ENCODE measurements at places on chromosomes 2 and 18.

DNA sequence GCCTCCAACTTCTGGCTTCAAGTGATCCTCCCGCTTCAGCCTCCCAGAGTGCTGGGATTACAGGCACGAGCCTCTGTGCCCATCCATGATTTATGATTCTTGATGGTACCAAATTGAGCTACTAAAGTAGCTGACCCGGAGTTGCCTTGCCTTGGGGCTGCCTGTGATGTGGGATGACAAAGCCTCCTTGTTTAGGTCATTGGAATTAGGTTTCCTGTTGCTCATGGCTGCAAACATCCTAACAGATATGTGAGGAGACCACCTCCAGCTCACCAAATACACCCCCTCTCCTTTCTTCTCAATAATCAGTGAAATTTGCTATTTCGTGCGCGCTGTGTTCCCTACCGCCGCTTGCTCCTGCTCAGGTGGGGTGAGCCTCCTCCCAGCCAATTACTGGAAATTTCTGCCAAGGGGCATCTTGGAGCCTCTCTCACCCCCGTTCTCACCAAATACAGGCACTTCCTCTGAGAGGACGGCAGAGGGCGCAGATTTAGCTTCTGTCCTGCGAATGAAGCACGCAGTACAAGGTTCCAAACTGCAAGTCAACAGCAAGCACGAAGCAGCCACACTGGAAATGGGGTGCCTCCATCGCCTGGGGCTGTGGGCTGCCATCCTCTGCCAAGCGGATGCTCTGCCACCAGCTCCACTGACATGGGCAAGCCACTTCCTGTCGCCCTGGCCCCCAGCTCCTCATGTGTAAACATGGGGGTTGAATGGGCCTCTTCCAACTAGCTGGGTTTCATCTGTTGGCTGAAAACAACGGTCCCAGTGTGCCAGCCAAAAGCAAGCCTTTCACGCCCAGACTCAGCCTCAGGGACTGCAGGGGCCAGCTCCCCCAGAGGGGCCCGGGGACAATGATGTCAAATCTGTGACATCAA, 71.7 kb downstream of the NCAPH start:
- peak; percentile 26 for DNase-seq

DNA sequence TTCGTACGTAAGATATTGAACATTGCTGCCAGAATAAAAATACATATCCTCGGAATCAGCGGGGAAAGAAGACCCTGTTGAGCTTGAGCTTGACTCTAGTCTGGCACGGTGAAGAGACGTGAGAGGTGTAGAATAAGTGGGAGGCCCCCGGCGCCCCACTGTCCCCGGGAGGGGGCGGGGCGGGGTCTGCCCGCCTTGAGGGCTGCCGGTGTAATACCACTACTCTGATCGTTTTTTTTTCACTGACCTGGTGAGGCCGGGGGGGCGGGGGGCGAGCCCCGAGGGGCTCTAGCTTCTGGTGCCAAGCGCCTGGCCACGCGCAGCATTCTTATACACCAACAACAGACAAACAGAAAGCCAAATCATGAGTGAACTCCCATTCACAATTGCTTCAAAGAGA, 324.0 kb upstream of the REG3G start:
- no peak for DNase-seq

DNA sequence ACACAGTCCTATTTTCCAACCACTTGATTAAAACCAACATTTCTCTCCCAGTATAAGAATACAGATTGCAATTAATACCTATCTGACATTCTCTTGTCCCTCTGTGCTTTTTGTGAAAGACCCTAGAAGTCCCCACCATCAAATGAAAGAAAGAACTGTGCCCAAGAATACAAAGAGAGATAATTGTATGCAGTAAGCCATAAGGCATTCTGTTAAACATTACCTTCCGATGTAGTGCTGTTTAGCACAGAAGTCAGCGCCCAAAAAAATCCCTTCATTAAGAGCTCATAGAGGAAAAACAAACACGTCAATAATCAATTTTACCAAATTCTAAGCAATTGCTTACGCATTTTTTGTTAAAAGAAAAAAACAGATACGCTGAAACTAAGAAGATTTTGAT, 41.1 kb downstream of the ZNF516 start:
- DNase-seq = no peak

GRCh38 chr2:172096626-172097547, 5.8 kb downstream of the DLX2 start:
- DNase-seq = no peak

GRCh38 chr2:120596990-120597594, 138.6 kb upstream of the GLI2 start:
- DNase-seq = no peak

- no peak for DNase-seq
Measured at GRCh38 chr2:40161986-40162385, 289.9 kb downstream of the SLC8A1 start.

GRCh38 chr2:8121826-8122513, 559.9 kb upstream of the ID2 start:
- DNase-seq = no peak

- DNase-seq = no peak
Measured at GRCh38 chr18:57813245-57813644, 10.1 kb upstream of the ATP8B1 start.

DNA sequence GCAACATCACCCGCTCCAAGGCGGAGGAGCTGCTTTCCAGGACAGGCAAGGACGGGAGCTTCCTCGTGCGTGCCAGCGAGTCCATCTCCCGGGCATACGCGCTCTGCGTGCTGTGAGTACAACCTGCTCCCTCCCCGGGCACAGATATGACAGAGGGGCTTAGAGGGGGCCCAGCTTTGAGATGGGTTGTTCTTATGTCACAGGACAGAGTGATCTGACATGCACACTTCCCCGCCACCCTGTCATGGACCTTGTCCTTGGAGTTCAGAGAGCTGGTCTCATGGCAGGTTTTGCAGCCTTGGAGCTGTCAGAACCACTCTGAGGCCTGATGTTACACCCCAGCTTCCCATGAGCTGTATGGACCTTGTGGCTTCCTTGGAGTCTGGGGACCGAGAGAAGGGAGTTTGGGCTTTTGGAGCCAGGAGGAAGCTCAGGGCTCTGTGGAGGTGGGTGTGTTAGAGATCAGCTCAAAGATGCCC, 398 bp downstream of the INPP5D start:
- no peak for DNase-seq

DNA sequence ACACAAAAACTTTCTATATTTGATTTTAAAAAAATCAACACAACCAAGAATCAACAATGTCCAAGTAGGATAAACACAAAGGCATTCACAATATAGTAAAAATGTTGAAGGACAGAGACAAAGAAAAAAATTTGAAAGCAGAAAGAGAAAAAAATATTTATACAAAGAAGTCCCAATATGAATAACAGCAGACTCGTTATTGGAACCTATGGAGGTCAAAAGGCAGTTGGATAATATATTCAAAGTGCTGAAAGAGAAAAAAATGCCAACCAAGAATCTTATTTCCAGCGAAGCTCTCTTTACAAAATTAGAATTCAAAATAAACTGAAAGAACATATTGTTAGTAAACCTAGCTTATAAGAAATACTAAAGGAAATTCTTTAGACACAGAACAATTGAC, 859.5 kb downstream of the LRP1B start:
- no peak for DNase-seq

DNA sequence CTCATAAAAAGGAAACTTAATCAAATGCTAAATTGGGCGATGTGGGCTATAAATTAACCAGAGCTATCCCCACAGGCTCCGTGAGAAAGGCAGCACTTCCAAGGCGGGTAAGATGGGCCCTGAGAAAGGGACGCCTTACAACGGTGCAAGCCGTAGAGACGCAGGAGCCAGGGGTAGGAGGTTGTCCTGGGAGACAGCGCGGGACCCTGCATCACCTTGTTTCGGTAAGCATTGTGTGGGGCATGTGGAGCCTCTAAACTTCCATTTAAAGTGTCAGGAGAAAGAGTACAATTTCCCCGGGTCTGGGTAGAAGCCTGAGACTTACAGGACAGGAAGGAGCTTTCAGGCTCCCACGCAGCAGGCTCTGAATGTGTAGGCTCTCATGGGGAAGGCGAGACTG, 1.2 kb upstream of the PER2 start:
- no peak for DNase-seq

- DNase-seq = no peak
Measured at GRCh38 chr2:206981739-206982340, 42.5 kb downstream of the CPO start.

DNA sequence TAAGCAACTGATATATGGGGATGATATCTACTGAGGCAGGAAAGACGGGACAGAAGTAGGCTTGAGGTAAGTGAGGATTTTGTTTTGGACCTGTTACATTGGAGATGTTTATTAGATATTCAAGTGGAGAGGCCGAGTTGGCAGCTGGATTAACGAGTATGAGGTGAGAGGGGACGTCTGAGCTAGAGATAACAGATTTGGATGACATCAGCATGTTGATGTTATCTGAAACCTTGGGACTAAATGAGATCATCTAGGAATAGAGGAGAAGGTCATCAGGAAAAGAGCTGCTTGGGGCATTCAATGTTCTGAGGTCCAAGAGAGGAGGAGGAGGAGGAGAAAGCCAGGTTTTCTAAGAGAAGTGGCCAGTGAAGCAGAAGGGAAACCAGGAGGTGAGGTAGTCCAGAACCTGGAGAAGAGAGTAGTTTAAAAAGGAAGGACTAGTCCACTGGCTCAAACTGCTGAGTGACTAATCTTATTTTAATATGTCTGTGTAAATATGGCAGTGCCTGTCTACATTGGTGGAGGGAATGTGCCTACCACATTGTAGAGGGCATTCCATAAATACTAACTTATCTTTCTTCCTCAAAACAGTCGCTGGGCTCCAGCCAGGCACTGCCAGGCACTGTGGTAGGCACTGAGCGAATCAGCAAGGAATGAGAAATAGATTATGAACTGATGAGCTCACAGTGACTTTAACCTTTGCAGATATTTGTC, 488.3 kb downstream of the DLGAP1 start:
- DNase-seq = no peak

DNA sequence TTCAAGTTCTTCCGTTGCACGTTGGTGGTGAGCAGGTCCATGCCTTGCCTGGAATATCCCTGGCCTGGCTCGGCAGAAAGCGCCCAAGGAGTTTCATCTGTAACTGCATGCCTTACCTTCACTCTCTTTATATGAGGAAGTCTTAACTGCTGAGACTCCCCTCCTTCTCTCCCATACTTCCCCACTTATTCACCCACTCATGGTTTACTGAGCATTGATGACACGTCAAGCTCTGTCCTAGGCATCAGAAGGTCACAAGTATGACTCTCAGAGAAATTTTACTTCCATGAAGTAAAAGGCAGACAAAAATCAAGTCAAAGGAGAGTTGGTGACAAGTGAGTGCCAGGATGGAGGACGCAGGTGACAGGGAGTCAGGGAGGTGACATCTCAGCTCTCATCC, 68.2 kb downstream of the TBC1D8 start:
- DNase-seq = no peak

DNA sequence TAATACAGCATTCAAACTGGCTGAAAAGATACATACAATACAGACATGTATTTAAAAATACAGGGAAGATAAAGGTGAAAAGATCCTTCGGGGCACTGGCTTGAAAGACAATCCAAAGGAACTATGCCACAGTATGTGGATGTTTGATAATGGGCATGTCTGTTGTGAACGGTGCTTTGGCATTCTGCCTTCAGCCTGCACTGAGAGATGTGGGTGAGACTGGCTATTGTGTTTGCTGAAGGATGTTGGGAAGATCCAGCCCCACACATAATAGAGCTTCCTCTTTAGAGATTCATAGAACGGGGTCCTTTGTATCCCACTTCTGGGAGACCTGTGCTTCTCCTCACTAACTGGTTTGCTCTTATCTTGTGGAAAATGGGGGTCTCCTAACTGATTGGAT, 65.1 kb upstream of the CXCR4 start:
- DNase-seq = no peak

DNA sequence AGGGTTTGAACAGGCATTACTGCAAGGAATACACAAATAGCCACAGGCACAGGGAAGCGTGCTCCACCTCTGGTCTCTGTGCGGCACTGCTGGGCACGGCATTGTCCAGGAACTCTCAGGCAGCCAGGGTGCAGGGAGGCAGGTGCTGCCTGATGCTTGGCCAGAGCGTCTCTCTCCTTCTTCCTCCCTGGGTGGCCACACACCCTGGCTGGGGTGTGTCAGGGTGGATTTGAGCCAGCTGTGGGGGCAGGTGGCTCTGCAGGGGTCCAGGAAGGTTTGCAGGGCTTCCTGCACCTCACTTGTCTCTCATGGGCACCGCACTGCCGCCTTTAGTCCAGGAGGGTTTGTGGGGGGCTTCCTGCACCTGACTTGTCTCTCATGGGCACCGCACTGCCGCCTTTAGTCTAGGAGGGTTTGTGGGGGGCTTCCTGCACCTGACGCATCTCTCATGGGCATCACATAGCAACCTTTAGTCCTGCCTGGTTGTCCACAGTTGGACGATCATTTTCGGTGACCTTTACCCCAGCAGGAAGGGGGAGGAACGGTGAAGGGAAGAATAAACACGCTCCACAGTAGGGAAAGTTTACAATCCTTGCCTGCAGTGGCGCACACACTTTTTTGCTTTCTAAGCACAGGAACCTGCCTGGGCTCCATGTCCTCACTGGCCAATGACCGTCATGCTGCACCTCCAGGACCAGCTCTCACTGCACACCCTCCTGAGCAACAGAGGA, 332.9 kb downstream of the EIPR1 start:
- DNase-seq = no peak

DNA sequence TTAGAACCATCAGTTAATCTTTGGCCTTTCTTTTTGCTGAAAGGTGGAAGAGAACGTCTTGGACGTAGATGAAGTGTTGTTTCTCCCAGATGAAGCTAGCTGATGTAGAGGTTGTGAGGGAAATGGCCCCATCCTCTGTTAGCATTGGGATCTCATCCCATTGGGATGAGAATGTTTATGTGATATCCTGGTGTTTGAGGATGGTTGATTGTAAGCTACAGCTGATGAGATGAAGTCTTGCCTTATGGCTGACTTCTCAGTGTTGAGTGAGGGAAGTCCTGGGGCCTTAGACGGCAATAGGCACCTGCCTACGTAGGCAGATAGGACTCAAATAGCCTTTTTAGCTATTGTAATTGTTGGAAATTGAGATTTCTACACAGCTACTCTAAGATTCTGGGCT, 211.3 kb downstream of the MYCN start:
- no peak for DNase-seq

- peak; percentile 13 for DNase-seq
Measured at GRCh38 chr2:128473175-128474035, 154.7 kb upstream of the HS6ST1 start.

DNA sequence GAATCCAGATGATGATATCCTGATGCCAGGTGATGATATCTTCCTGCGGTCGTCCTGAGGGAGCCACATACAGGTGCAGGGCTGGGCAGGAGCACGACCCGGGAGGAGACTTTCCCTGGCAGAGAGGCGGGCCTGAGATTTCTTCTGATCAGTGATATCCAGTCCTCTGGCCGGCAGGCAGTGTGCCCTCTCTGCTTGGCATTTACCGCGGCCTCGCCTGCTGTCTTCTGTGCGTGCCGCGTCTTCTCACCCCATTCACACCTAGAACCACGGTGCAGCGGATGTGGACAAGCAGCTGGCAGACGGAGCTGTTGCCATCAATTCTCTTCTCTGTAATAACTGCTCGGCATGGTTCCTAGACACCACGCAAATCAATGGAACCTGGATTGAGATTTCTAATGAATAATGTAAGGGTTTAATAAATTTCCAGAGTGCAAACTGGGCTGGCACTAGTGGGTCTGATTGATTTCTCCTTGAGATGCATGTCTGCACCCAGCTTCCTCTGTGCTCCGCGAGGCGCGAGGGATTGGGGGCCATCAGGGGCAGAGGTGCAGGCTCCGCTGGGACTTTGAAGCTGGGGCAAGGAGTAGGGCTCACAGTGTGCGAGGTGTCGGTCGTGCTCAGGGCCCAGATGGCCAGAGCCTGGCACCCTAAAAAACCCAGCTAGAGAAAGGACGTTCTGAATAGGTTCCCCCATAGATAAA, 208.9 kb upstream of the HDAC4 start:
- DNase-seq = no peak

GRCh38 chr2:226398580-226398979, 401.0 kb downstream of the IRS1 start:
- DNase-seq = no peak

Measured in stimulated activated CD8-positive, alpha-beta memory T cell treated with anti-CD3 and anti-CD28 coated beads, Interleukin-15, amount 100 ng/mL, for 24 hours (primary cell).